ENCODE measurements at places on chromosomes 12 and 14.

- DNase-seq, result no peak
Observed at GRCh38 chr12:3732901-3733300, 20.0 kb downstream of the CRACR2A start.

GRCh38 chr12:74728006-74728405 is 190.4 kb downstream of the ATXN7L3B start:
- no peak for DNase-seq

DNA sequence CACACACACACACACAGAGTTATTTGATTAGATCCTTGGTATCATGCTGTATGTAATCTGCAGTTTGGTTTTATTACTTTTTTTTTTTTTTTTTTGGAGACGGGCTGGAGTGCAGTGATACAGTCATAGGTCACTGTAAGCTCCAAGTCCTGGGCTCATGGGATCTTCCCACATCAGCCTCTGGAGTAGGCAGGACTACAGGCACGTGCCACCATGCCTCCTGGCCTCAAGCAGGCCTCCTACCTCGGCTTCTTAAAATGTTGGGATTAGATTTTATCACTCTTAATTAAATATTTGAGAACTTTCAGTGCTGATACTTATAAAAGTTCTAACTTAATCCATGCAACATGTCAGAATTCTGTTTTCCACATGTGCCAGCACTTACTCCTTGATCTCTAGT is 31.3 kb upstream of the PSEN1 start:
- no peak for DNase-seq

DNA sequence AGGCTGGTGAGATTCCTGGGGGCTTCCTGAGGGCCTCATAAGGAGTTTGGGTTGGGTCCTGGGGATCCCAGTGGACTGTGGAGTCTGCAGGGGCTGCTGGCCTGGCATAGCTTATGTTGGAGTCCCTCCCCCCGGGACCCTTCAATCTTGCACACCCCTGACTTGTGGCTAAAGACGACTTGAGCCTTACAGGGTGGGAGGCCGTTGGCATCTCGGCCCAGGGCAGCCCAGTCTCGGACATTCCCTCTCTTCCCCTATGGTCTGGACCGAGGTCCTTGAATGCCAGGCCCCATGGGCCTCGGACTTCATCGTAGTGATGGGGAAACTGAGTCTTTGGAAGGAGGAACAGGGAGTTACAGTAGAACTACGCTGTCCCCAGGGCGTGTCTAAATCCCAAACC is 12.5 kb downstream of the RTL1 start:
- DNase-seq, result no peak

GRCh38 chr12:110015132-110015531 is 15.9 kb downstream of the ANKRD13A start:
- no peak for DNase-seq

DNA sequence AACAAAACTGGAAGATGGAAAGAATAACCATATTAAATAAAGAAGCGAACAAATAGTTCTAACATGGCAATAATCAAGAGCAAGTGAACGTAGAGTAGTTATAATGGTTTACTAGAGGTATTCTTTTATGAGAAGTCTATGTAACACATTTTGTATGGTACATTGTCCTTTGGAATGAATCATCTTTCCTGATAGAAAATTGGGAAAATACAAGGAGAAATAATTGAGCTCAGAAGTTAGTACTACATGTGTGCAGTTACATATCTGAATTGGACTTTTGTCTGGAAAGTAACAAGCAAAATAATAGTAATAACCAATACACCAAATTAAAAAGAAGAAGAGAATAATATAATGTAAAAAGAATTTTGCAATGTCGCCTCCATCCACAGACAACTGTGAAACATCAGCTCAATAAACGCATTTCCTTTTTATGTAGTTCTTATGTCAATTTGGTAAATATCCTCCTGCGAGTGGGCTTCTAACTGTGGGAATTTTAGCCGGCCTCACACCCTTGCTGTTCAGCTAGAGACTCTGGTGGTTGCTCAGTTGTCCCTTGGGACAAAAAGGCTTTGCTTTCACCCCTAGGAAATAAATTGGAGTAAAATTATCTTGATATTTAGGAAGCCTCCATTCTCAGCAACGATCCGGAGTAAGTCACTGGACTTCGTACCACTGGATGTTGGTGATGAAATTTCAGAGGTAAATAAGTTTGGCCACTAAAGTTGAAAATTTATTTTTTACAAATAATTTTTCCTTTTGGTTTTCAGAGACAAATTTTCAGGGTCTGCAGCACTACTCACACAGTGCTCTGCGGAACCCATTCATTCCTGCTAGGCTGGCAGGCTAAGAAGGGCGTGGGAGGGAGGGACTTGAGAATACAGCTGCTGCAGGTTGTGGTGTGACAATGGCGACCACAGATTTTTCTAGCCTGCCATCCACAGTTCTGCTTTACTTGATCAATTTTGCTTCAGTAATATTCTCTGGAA is 1.1 kb upstream of the TUBA1A start:
- DNase-seq, result no peak

DNA sequence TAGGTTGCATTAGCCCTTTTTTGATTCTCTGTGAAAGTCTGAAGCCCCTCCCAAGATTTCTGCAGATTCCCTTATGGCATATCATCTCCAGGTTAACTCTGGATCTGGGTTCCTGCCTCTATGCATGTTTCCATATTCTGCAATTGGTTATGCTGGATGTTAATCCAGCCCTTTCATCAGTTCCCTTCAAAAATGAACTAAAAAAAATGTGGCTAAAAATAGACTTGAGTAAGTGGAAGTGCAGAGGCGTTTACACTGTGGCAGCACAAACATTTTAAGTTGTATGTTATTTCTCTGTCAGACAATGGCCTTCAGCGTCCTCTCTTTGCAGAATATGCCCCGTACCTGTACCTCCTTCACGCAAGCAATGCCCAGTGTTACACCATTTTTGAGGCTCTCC is 11.4 kb downstream of the MGST1 start:
- no peak for DNase-seq

GRCh38 chr14:99177886-99178835 is 93.8 kb downstream of the BCL11B start:
- DNase-seq, result no peak

- DNase-seq, result no peak
Observed at GRCh38 chr14:74018174-74018585, 908 bp downstream of the ENTPD5 start.

GRCh38 chr12:24770334-24770733 is 178.6 kb downstream of the BCAT1 start:
- DNase-seq, result no peak

DNA sequence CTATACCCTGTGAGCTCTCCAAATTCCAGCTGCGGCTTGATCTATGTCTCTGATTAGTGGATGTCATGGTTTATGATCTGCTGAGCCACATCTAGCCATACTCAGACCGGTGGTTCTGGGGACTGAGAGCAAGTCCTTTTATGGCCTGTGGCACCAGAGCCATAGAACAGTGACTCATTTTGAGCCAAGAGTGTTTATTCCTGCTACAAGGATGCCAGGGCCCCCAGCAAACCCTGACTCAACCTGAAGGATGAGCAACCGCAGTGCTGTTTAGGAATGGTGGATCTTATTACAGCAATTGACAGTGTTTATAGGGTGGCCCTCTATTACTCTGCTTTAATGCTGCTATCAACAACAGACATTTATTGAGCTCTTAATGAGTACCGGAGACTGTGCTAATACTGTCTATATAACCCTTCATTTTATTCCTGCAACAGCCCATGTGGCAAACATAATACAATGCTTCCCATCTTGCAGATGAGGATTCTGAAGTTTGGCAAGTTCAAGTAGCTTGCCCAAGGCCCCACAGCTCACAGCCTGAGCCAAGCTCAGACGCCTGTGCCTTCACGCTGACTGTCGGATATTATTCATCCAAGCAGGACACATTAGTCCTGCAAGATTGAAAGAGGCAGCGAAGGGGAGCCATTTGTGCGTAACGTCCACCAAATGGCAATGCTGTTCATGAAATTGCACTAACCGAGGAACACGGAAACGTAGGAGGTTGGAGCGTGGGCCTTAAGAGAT is 273.6 kb upstream of the PWP1 start:
- DNase-seq, result no peak

DNA sequence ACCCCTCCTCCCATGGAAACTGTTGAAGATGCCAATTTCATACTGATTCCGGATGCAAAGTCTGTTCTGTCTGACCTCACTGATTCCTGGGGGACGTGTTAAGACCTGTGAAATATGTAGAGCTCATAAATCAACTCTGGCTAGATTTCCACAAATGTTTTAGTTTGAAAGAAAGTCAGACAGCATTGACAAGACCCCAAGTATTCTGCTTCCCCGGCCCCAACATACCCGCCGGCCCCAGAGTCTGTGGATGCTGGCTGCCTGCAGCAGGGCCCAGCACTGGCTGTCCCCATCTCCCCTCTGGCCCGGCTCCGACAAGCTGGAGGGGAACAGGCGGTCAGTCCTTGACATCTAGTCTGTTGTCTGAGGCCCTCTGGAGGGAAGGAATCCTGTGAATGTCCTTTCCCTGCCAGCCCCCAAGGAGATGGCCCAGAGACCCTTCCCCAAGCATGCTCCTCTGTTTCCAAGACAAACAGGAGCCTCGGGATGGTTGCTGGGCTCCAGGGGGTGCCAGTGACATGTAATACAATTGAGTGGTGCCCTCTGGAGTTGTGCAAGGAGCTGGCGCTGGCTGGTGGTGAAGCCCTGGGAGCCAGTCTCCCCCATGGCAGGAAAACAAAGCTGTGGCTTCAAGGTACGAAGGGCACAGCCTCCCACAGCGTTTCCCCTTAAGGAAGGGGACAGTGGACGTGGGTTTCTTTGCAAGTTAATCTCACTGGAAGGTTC is 22.3 kb downstream of the FBLN5 start:
- no peak for DNase-seq

GRCh38 chr12:52805739-52806138 is 8.2 kb downstream of the KRT4 start:
- DNase-seq, result no peak

GRCh38 chr14:22387776-22388241 is 201.2 kb downstream of the DAD1 start:
- no peak for DNase-seq

DNA sequence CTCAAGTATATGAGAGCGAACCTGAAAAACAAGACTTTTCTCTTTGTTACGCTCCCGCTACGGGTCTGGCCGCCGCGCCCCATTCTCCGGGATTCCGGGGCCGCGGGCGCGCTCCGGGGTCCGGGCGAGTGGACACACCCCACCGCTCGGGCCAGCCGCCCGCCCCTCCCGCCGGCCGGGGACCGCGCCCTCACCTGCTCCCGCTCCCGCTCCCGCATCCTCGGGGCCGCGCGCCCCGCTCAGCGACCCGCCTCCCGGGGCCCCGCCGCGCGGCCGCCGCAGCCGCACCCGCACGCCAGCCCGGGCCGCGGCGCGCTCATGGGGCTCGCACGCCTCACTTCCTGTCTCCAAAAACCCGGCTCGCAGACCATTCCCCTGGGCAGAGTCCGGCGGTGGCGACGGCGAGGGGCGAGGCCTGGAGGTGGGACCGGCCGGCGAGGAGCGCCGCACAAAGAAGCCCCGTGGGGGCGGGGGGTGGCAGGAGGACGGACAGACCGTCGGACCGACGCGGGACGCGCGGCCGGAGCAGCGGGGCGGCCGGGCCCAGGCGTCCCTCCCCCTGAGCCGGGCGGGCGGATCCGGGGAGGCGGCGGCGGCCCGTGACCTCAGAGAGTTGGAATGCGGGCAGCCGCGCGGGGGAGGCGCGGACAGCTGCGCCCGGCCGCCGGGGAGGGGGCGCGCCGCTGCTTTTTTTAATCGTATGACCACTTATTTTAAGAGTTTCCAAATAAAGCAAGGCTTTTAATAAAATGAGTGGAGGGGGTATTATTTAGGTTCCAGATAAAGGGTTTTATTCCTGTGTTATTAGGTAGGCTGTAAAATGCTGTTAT is at the start of gene PTPN21:
Gene PTPN21, minus strand, starts transcription at position 551 of the 830 bp plus-strand sequence. CDS start 4,590 bp downstream, outside the sequence.
- no peak for DNase-seq

- no peak for DNase-seq
Observed at GRCh38 chr14:55412676-55413075, 1.0 kb upstream of the ATG14 start.

- no peak for DNase-seq
Observed at GRCh38 chr14:35909665-35910064, 83.5 kb downstream of the BRMS1L start.

DNA sequence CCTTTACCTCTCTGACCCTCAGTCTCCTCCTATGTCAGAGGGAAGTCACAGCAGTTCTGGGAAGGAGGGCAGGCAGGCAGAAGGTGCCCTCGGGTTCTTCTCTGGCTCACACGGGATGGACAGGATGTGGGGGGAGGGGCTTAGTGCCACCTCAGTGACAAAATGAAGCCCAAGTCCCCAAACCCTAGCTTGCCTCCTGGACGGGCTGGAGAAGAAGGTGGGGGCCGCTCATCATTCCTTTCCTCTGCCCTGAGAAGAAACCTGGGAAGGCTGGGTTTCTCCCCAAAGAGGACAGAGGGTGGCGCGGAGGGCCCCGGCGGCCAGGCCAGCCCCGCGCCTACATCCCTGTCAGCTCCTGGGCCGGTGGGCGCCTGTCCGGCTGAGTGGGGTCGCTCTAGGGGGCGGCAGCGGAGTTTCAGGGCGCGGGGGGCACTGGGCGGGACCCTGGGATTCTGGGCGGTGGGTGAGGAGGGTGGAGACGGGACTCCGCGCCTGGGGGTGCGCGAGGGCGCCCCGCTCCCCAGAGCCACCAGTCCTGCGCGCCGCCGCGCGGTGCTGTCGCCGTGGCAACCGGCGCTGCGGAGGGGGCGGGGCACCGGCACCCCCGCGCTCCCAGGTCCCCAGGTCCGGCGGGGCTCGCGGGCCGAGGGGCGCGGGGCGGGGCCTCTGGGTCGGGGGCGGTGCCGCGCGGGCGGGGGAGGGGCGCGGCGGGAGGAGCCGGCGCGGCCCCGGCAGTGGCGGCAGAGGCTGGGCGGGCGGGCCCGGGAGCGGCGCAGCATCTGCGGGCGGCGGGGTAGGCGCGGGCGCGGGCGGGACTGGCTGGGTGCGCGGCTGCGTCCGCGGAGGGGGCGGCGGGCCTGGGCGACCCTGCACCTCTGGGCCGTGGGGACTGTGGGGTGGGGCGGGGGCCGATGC is at the start of gene TMEM121:
Gene TMEM121, plus strand, starts transcription at position 723 of the 915 bp plus-strand sequence. CDS start 2,252 bp downstream, outside the sequence.
- peak; percentile 21 for DNase-seq

DNA sequence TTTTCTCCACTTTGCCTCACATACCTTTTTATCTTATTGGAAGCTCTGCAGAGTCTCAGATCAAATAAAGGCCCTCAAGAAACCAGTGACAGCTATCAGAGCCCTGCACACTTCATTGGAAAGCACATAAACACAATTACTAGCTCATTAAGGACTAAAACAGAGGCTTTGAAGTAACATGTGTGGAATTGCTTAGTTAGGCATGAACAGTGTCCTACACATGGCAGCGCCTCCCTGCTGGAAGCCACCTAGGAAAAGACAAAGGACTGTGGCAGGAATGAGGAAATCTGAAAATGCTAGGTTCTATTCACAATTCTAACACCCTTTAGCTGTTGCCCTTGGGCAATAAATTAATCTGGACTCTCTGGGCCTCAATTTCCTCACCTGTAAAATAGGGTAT is 89.4 kb downstream of the SUDS3 start:
- no peak for DNase-seq

GRCh38 chr14:78335531-78335930 is 165.4 kb downstream of the NRXN3 start:
- DNase-seq, result no peak

GRCh38 chr12:122322501-122322900 is 56.2 kb upstream of the VPS33A start:
- no peak for DNase-seq

- DNase-seq, result peak; percentile 45
Observed at GRCh38 chr12:46266382-46266791, 2.5 kb downstream of the SLC38A1 start.

Measured in effector CD4-positive, alpha-beta T cell (primary cell).